PC-9 (cell line): ENCODE measurements at places on chromosomes 1 and 21. TPM values are rescaled to one million over a fixed set of nuclear protein-coding genes. Genes with fewer than 3 reads are reported as not detected.

TAL1 gene
- not detected in 2 replicates for total RNA-seq

GJA4 gene
- total RNA-seq = not detected in 2 replicates

GRCh38 chr21:15250384-15250783 is 185.6 kb upstream of the NRIP1 start:
- H3K36me3 ChIP-seq = no peaks in the 10 kb centered on the region
- no peak overlapping the region for H3K4me3 ChIP-seq
- H3K27ac ChIP-seq = no peak overlapping the region
- no peak for DNase-seq

DNA sequence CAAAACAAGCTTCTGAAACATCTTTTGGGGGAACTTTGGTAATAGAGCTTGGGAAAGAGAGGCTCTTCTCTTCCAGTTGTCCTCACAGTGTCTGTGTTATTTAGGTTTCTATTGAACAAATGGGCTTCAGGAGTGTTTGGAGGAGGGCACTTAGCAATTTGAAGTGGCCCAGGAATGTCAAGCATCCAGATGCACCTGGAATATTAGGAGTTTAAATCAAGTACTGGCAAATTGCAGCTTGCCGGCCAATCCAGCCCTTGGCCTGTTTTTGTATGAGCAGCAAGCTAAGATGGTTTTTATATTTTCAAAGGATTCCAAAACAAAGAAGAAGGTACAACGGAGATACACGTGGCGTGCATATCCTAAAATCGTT is 94.7 kb downstream of the CCDC185 start:
- no peaks in the 10 kb centered on the region for H3K4me1 ChIP-seq
- no peak overlapping the region for H3K4me3 ChIP-seq
- no peak for DNase-seq
- no peak overlapping the region for H3K27ac ChIP-seq

- H3K27ac ChIP-seq = no peak overlapping the region
- no peaks in the 10 kb centered on the region for H3K36me3 ChIP-seq
- peaks cover 48% of the 10 kb centered on the region for H3K27me3 ChIP-seq
- 0 out of 2 replicates have a peak, but pooled peaks cover 6% of the 10 kb centered on the region for H3K4me1 ChIP-seq
- peak overlapping the region; percentile 69; the same call in 1 of the 2 replicates for H3K4me3 ChIP-seq
Observed at GRCh38 chr1:46490406-46490655, 695 bp downstream of the DMBX1 start.

GRCh38 chr1:74222701-74223100 is 12.5 kb upstream of the TNNI3K start:
- H3K36me3 ChIP-seq = no peaks in the 10 kb centered on the region
- no peaks in the 10 kb centered on the region; the same call in 1 of the 2 replicates for H3K4me1 ChIP-seq
- H3K27ac ChIP-seq = no peak overlapping the region
- no peaks in the 10 kb centered on the region for H3K27me3 ChIP-seq
- no peak overlapping the region; the same call in 1 of the 2 replicates for H3K4me3 ChIP-seq

GRCh38 chr1:228989992-228990827 is 254.9 kb downstream of the RHOU start:
- no peak overlapping the region for H3K27ac ChIP-seq
- H3K4me3 ChIP-seq = no peak overlapping the region
- peaks cover 79% of the 10 kb centered on the region for H3K27me3 ChIP-seq
- no peaks in the 10 kb centered on the region for H3K4me1 ChIP-seq
- no peaks in the 10 kb centered on the region for H3K36me3 ChIP-seq
